ENCODE measurements at places on chromosomes 1 and 21. TPM values are rescaled to one million over a fixed set of nuclear protein-coding genes. Genes with fewer than 3 reads are reported as not detected.
A peak's percentile ranks its signal among the peaks of the same experiment; 100 is the strongest.

GRCh38 chr1:43034778-43035177, 76.1 kb upstream of the SLC2A1 start:
- DNase-seq: no peak

DNA sequence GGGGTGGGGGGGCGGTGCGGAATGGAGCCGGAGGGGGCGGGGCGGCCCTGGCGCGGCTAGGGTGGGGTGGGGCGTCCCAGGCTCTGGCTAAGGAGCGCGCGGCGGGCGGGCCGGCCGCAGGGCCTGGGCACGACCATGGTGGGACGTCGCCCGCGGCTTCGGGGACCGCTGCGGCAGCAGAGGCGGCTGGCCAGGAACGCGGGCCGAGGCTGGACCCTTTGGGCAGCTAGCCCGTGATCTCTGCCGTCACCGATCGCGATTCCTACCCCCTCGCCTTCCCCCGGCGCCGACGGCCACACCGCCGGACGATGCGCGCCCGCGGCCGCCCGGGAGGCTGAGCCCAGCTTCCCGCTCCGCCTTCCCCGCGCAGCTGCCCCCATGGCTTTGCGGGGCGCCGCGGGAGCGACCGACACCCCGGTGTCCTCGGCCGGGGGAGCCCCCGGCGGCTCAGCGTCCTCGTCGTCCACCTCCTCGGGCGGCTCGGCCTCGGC, at the start of gene MAP3K21:
TSS of gene MAP3K21 (plus strand) at position 74 of the 491 bp plus-strand sequence. CDS start at position 379, 305 bp downstream.
- DNase-seq: no peak

GRCh38 chr1:152777510-152778137, 2.7 kb downstream of the LCE1F start:
- DNase-seq: no peak

DNA sequence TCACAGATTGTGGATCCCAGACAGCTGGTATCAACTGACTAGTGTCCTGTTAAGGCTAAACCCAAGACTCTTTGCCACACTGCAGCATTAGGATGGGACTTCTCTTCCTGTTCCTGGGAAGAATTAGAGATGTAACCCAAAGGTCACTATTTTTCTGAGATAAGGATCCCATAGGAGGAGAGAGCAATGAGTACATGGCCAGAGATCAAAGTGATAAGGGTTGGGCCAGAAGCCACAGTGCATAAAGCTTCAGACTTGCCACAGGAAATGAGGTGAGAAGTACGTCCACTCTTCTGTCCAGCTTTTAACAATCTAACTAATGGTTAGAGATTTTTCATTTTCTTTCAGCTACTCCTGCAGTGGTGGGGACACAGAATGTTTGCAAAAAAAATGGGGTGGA, at the start of gene HSD3B1:
TSS of gene HSD3B1 (plus strand) at position 270 of the 400 bp plus-strand sequence. CDS start 267 bp downstream, outside the sequence.
- DNase-seq: no peak

GRCh38 chr1:16189003-16189402, 23.4 kb downstream of the ARHGEF19 start:
- no peak for DNase-seq

DNA sequence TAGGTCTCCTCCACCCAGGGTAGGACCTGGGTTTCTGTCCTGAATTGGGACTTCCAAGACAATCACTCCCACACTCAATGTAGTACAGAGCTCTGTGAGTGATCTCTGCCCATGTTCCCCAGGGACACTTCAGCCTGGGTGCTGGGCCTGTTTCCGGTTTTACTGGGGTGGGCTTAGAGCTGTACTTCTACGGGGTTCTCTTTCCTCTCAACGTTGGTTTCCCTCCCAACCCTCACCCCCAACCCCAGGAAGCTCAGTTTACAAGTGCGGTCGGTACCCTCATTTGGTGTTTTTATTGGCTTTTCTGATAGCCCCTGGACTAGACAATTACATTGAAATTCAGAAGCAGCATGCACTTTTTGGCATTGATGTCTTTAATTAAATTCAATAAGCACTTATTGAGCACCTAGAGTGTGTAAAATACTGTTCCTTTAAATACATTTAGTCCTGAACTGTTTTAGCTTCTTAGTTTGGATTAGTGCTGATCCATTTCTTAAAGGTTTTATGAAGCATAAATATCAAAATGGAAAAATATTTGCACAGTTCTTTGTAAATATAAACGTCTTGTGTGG, 542 bp upstream of the XPR1 start:
- DNase-seq: no peak

DNA sequence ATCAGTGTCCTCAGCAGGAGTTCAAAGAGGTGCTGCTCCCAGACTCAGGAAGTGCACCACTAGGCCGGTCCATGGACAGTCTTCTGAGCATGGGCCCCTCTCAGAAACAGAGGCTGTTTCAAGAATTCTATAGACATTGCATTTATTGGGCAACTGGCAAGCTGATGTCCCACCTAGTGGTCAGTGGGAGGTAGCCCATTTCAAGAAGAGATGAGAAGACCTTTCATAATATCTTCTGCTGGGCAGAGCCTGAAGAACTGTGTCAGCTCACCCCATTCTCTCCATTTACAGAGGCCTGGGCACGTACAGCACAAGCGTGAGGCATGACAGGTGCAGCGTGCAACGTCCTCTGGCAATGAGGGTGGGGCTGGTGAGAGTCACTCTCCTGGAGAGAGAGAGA, 216.0 kb downstream of the DYRK1A start:
- no peak for DNase-seq

GRCh38 chr1:6385488-6386191, 7.9 kb downstream of the ACOT7 start:
- DNase-seq: peak; percentile 50

DNA sequence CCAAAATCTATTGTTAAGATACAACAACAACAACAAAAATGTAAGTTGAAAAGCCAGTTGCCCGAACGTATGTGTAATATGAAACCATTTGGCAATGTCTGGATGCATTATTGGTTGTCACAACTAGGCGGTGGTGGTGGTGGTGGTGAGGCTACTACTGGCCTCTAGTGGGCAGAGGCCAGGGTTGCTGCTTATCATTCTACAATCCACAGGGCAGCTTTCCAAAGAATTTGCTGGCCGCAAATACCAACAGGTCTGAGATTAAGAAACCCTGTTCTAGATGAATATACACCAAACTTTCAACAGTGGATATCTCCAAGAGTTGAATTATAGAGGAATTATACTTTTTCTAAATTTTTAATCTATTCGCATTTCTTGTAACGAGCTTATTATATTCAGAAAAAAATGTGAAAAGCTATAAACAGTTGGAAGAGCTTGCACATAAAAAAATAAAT, 26.8 kb upstream of the ZNF697 start:
- DNase-seq: no peak

- DNase-seq: no peak
Measured at GRCh38 chr1:153742411-153743142, 14.7 kb downstream of the INTS3 start.

GRCh38 chr1:38326856-38327255, 280.3 kb upstream of the POU3F1 start:
- no peak for DNase-seq

DNA sequence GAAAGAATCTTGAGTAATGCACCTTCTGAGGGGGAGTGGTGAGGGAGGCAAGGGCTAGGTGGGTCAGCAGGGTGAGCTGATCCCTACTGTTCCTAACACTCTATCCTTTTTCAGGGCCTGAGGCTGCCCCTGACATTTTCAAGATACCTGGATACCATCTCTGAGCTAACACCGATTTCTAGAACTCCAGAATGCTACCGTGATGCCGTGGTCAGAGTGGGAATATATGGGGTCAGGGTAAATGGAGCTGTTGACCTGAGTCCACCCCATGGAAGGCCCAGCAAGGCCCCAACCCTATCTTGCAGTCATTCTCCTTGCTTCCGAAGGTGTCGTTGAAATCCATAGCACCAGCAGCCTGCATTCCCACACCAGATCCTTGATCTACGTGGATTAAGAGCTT, 18.0 kb upstream of the PTPRF start:
- DNase-seq: no peak

DNA sequence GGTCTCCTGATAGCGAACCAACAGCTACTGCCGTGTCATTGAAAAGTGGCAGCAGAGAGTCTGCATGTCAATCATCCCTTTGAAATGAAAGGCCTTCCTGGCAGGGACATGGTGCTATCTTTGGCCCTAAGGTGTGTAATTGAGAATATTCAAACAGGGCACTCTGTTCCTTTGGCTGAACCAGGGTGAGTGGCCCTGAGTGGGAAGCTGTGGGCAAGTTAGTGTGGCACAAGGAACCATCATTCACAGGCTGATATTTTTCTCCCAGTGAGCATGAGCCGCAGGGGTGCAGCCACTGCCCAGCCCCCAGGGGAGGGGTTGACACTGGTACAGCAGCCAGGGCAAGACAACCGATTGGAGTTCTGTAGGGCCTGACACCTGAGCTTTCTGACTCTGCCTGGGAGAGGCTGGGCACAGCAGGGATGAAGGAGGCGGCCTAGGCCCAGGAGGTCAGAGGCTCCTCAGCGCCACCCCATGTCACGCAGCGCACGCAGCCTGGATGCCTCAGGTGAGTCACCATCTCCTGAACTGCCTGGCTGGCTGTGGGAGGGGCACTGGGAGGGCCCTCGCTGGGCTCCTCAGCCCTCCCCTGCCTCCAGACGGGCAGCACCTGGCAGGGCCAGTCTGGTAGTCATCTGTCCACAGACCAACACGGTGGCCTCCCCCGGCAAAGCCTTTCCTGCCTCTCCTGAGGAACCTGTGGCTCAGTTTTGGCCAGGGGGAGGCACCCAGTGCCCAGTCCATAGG, 13.2 kb downstream of the QSOX1 start:
- DNase-seq: no peak

DNA sequence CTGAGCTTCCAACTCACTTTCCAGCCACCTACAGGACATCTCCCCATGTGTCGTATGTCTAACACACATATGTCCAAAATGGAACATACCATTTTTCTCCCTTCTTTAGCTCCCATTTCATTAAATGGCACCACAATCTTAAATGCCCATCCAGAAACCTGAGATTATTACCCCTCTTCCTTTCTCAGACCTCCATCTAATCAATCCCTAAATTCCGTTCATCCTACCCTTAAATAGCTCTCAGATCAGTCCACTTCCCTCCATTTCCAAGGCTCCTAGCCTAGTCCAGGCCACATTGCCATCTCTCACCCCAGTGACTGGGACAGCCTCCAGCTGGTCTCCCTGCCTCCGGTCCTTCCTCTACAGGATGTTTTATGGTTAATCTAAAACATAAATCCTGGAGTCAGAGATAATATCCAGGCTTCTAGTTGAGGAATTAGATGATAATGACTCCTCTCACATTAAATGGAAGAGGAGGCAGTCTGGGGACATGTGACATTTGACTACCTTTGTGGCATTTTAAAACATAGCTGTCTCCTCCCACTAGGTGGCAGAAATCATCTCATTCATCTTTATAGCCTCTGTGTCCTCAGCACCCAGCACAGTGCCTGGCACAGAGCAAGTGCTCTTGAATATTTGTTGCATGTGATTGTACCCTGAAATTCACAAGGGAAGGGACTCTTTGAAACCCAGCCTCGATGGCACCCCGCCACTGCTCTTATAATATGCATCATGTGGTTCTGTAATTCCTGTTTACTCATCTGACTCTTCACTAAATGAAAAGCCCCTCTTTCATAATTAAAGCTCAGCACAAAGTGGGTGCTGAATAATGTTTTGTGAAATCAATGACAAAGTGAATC, 102.3 kb downstream of the TMEM53 start:
- DNase-seq: no peak

DNA sequence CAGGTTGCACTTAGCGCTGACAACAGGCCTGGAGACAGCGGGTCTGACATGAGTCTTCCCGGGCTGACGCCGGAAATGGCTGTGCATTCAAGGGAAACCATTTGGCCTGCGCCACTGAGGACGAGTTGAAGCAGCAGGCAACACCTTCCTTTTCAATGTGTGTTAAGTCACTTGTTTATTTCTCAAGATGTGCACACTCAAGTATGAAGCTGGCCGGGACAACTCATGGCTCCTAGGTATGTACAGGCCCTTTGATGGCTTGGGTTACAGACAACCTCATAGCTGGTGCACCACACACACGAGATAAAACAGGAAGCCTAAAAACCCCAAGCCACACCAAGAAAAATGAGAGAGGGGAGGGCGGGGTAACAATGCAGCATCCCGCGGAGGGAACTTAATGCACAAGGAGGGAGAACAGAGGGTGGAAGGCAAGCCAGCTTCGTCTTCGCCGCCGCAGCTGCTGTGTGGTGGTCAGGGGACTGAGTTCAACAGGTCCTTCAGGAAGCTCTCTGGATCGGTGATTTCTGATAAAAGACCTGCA, 118.0 kb upstream of the IFFO2 start:
- DNase-seq: no peak

DNA sequence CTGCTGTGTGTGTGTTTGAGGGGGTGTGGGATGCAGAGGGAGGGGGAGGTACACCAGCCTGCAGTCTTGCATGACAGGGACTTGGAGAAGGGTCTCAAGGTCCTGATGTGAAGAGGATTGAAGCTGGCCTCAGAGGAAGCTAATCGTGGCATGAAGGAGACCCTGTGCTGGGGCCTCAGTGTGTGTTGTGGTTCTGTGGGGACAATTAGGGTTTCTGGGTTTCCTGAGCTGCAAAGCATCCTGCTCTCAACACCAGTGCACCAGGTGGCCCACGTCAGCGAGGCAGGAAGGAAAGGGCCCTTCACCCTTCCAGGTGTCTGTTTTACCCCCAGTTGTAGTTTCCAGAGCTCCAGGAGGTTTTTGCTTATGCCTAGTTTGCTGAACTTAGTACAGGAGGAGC, 52.8 kb downstream of the TENT5C start:
- no peak for DNase-seq

S100A16 gene
- total RNA-seq: 40.0 TPM

ELAVL4 gene
- 4.1 TPM for total RNA-seq

SEMA6C gene
- total RNA-seq: 4.8 TPM

CRYBG2 gene
- total RNA-seq: 7.0 TPM

ST6GALNAC3 gene
- total RNA-seq: 7.2 TPM

NLRP3 gene
- total RNA-seq: 4.6 TPM

OR2T5 gene
- total RNA-seq: not detected

CA6 gene
- not detected for total RNA-seq

FCMR gene
- not detected for total RNA-seq

CELA3B gene
- total RNA-seq: not detected

C1orf116 gene
- 2.2 TPM for total RNA-seq

AP4B1 gene
- total RNA-seq: 25.8 TPM

All from umbilical cord (tissue), 2 donors.